ENCODE measurements at places on chromosomes 13 and 19.

DNA sequence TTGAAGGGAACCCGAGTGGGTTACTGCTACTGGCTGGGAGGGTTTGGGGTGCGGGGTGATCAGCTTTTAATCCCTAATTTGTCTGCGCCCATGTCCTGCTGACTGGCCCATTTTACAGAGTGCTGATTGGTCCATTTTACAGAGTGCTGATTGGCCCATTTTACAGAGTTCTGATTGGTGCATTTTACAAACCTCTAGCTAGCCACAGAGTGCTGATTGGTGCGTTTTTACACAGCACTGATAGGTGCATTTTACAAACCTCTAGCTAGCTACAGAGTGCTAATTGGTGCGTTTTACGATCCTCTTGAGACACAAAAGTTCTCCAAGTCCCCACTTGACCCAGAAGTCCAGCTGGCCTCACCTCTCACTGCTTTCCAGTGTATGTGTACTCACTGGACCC is 43.2 kb downstream of the MTMR6 start:
- DNase-seq = no peak

DNA sequence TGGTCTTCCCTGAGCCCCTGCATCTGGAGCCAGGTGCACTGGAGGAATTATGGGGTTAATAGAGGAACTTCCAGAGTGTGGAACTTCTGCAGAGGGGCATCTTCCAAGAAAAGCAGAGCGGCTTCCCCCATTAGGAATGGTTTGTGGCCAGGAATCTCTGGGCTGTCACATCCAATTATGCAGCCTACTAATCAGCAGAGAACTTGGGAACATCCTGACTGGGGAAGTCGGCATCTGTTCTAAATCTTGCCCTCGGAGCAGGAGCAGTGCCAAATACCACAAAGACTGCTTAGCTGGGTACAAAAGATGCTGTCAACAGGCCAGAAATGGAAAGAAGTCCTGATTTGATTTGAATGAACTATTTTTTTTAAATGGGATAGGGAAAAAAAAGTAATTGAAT is 435.1 kb downstream of the ZNF536 start:
- DNase-seq = no peak

DNA sequence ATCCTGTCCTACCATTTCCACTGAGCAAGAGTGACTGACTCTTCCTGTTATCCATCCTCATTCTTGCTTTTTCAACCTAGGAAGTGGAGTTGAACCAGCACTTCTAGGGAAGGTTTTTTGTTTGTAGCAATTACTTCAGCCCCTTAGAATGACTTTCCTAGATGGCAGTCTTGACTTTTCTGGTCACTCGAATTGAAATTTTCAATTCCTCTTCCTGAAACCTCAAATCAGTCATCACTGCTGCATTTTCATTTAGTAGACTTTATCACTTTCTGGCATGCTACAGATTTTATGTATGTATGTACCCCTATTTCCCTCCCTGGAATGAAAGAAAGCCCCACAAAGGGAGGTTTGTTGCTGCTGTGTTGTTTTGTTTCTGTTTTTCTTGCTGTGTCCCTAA is 915.9 kb downstream of the PCDH17 start:
- DNase-seq = no peak

DNA sequence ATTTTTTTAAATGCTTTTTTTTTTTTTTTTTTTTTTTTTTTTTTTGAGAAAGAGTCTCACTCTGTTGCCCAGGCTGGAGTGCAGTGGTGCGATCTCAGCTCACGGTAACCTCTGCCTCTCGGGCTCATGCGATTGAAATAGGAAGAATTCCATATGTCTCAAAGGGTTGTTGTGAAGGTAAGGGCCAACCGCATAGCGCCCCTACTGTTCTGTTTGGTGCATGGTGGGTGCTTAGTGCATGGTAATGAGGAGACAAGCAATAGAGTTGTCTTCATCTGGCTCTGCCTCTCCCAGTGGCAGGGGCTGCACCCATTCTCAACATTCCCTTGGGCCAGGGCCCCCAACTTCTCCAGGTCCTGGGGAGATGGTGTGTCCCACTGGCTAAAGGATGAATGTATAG is 68.7 kb downstream of the RASL11A start:
- no peak for DNase-seq

DNA sequence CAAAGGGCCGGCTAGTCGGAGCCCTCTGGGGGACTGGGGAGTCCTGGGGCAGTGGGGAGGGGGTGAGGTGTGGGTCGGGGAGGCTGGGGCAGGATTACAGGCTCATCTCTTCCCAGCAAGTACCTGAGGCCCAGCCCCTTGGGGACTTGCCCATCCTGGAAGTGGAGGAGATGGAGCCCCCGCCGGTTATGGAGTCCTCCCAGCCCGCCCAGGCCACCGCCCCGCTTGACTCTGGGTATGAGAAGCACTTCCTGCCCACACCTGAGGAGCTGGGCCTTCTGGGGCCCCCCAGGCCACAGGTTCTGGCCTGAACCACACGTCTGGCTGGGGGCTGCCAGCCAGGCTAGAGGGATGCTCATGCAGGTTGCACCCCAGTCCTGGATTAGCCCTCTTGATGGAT is 9.9 kb downstream of the PALM3 start:
- DNase-seq = no peak

GRCh38 chr13:71606818-71607217 is 260.2 kb downstream of the DACH1 start:
- DNase-seq = no peak

DNA sequence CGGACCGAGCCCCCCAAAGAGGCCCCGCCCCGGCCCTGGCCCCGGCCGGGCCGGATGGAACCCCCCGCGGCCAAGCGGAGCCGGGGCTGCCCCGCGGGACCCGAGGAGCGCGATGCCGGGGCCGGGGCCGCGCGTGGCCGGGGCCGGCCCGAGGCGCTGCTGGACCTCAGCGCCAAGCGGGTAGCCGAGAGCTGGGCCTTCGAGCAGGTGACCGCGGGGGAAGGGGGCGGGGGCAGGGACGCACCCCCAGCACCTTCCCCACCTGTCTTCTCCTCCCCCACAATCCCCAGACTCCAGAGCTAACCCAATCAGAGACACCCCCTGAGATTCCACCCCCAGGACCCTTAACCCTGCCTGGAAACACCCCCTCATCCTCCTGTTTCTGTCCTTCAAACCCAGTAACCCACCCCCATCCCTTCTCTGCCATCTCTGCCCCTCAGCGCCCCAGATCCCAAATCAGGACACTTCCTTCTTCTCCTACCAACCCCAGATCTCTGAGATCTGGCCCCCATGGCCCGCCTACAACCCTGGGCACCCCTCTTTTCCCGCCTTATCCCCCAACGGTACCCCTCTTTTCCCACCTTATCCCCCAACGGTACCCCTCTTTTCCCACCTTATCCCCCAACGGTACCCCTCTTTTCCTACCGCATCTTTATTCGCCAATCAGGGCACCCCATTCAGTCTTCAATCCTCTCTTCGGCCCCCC is 505 bp downstream of the ZSWIM4 start:
- no peak for DNase-seq

GRCh38 chr19:10416380-10417257 is 3.7 kb upstream of the PDE4A start:
- DNase-seq = peak; percentile 78

- no peak for DNase-seq
Measured at GRCh38 chr13:34346626-34347025, 528.7 kb downstream of the RFC3 start.

GRCh38 chr13:87999240-87999700 is 328.1 kb downstream of the SLITRK5 start:
- no peak for DNase-seq

Measured in activated naive CD8-positive, alpha-beta T cell treated with anti-CD3 and anti-CD28 coated beads, Interleukin-2, amount 50 U/mL, for 16 hours (primary cell).